ENCODE measurements at places on chromosomes 2 and 18. TPM values are rescaled to one million over a fixed set of nuclear protein-coding genes. Genes with fewer than 3 reads are reported as not detected.

Gene LOXHD1
- total RNA-seq = 5.5 TPM

Gene MAP2
- total RNA-seq = 51.6 TPM

Gene PSMD1
- 73.5 TPM for total RNA-seq

DNA sequence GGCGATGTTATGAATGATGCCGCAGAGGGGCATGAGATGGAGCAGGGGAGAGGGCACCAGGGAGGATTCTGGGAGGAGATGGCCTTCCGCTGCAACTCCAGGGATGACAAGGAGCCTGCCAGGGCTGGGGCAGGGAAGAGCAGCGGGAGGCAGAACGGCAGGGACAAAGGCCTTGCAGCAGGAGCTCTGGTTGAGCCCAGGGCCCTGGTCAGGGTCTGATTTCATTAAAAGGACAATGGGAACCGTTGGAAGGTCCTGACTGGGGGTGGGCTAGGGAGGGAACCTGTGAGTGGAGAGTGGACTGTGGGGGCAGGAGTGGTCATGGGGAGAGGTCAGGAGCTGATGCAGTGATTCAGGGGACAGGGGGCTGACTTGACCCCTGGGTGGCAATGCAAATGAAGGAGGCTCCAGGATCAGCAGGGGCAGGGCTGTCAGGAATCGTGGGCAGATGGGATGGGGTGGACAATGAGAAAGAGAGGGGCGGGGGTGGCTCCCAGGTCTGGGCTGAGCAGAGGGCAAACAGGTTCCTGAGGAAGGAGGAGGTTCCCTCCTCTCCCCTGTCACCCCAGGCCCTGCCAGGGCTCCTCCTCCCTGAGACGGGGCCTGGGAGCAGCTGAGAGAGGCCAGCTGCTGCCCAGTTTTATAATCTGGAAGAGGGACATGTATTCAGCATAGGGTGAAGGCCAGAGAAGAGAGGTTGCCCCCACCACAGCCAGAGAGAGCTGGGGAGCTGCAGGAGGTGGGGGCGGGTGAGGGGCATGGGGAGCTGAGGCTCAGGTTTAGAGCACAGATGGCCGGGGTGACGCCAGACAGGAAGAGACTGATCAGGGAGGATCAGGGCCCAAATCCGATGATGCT lies 7.3 kb upstream of the DUSP2 start:
- DNase-seq = no peak
- no peaks in the 10 kb centered on the region for H3K27me3 ChIP-seq
- peaks cover 17% of the 10 kb centered on the region for H3K4me1 ChIP-seq
- H3K27ac ChIP-seq = no peak overlapping the region
- no peaks in the 10 kb centered on the region for H3K36me3 ChIP-seq

DNA sequence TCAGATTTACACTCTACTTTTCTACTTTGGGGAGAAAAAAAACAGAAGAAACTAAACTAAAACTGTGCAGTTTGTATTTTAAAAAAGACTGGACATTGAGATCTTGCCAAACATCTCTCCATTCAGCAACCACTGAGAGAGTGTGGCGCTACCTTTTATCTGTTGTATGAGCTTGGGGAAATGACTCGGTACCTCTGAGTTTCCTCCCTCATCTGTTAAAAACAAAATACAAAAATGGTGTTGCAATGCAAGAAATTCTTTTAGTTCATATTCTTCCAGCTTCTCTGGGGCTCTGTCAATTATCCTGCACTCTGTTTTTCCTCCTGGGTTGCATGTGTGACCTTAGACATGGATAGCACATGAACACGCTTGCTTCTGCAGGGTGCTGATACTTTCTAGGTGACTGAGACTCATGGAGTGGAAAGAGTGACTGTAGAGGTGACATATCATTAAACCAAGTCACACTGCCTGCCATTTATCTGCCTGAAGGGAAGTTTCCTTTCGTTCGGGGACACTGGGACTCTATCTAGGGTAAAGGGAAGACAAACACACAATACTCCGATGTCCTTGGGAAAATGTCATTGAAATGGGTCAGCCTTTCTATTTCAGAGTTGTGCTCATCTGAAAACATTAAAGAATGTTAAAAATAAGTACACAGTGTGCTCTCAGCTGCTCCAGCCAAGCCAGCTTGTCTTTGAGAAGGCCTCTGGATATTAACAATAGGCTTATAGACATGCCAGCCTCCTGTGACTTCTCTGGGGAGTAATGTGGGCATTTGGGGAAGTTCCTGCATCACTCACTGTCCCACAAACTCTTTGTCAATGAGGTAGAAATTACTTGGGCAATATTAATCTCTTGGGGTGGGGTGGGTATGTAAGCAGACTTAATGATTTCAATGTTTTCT lies 91.4 kb downstream of the TRIB2 start:
- no peaks in the 10 kb centered on the region for H3K4me1 ChIP-seq
- H3K27me3 ChIP-seq = no peaks in the 10 kb centered on the region
- DNase-seq = no peak
- H3K27ac ChIP-seq = no peak overlapping the region
- no peak overlapping the region for H3K4me3 ChIP-seq

DNA sequence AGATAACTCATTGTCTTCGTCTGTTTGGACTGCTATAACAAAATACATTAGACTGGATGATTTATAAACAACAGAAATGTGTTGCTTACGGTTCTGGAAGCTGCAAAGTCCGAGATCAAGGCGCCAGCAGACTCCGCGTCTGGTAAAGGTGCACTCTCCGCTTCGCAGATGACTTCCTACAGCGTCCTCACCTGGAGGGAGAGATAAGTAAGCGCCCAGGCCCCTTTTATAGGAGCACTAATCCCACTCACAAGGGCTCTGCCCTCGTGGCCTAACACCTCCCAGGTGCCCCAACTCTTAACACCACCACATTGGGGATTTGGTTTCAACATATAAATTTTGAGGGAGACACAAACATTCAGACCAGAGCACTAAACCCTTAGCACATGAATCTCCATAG lies 51.3 kb downstream of the SERTAD2 start:
- H3K36me3 ChIP-seq = no peaks in the 10 kb centered on the region
- peaks cover 8% of the 10 kb centered on the region for H3K4me1 ChIP-seq
- H3K4me3 ChIP-seq = no peak overlapping the region
- DNase-seq = no peak
- H3K27ac ChIP-seq = no peak overlapping the region
- no peaks in the 10 kb centered on the region for H3K27me3 ChIP-seq

DNA sequence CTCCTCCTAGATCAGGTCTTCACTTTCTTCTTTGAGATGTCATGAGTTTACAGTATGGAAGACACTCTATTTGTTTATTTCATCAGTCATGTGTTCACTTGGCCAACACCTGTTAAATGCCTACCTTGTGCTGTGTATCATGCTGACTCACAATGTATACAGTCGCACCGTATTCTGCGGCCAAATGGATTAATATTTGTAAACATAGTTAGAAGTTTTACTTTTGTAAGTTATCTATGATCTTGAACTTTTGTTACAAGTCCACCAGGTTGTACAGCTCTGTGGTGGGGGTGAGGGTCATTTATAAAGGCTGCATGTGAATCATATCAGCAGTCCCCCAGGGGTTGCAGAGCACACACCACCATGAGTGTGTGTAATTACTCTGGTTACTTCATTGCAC lies 408.7 kb upstream of the NRP2 start:
- DNase-seq = no peak
- H3K36me3 ChIP-seq = no peaks in the 10 kb centered on the region
- no peaks in the 10 kb centered on the region for H3K27me3 ChIP-seq
- no peak overlapping the region for H3K4me3 ChIP-seq

DNA sequence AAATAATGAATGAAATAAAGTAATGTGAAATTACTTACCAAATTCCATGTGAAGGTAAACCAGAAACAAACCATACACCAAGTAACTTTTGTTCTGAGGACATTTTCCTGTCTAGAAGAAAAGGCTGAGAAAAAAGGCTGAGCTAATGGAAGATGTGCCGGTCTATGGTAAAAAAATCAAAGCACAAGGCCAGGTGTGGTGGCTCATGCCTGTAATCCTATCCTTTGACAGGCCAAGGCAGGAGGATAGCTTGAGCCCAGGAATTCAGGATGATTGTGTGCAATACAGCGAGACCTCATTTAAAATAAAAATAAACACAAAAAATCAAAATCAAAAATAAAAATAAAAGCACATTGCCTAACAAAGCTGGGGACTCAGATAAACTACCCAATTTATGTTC lies 6.7 kb downstream of the ORC4 start:
- no peak for DNase-seq
- H3K36me3 ChIP-seq = no peaks in the 10 kb centered on the region
- no peak overlapping the region for H3K4me3 ChIP-seq
- H3K27ac ChIP-seq = no peak overlapping the region

DNA sequence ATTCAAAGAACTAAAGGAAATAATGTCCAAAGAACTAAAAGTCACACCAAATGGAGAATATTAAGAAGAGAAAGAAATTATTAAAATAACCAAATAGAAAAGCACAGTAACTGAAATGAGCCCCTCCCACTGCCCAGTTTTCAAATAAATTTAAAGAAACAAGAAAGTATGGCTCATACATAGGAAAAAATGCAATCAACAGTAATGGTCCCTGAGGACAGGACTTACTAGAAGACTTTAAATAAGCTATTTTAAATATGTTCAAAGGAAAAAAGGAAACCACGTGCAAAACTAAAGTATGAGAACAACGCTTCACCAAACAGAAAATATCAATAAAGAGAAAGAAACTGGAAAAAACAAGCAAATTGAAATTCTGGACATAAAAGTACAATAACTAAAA lies 58.9 kb downstream of the TMEM131 start:
- DNase-seq = no peak
- no peaks in the 10 kb centered on the region for H3K36me3 ChIP-seq
- no peak overlapping the region for H3K4me3 ChIP-seq
- no peak overlapping the region for H3K27ac ChIP-seq
- H3K4me1 ChIP-seq = peaks cover 30% of the 10 kb centered on the region
